ENCODE measurements at places on chromosomes 7 and 10. TPM values are rescaled to one million over a fixed set of nuclear protein-coding genes. Genes with fewer than 3 reads are reported as not detected.

BCAP29 gene
- total RNA-seq: 69.0 TPM

- DNase-seq: no peak
Observed at GRCh38 chr10:63165249-63165648, 32.1 kb downstream of the NRBF2 start.

- no peak for DNase-seq
Observed at GRCh38 chr7:299169-299568, 9.2 kb downstream of the FOXL3 start.

DNA sequence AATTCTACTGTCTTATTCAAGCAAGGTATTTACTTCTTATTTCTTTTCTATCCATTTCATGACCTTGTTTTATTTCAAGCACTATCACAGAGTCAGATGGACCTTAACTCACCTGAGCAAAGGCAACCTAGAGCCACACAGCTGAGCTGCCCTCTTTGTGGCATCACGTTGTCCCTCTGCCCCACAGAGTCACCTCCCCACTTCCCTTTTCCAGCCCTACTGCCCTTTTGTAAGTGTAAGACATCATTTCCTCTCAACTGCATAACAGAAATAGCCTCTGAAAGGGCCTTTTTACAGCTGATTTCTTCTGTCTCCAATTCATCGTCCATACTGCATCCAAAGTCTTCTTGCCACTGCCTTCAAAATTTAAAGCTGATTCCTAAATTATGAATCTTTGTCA is 946.0 kb downstream of the NRG3 start:
- DNase-seq: no peak

DNA sequence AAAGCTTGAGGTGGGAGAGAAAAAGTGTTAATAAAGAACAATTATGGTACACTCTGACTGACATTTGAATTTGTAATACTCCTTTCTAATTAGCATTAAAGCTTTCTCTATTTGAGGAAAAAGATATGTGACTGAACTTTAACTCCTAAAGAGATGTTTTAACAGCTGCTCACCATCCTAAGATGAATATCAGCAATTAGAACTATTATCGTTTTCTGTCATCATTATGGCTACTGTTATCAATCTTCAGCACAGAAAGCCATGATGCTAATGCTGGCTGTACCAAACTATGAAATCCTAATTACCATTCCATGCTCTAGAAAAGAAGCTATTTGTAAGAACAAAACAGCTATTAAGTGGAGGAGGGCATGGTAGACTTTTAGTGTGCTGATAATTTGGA is 228.8 kb upstream of the CSTF2T start:
- DNase-seq: no peak

WEE2 gene
- not detected for total RNA-seq

GRCh38 chr10:112384141-112384540 is 10.2 kb downstream of the ACSL5 start:
- DNase-seq: no peak

DNA sequence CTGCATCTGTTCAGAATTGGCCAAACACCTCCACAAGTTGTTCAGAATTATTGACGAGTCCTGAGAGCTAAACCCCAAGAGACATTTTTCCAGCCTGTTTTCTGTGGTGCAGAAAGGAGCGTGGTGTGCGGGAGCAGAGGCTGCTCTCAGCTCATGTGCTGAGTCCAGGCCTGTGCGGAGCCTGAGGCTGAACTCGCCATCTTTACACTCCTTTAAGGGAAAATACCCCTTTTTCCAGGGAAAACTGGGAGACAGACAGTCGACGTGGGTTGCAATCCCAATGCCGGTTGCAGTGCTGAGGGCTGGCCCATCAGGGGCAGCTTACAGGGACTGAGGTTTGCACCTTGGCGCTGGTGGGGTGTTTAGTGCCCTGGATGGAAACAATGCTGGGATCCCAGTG is 112.2 kb downstream of the ADARB2 start:
- DNase-seq: no peak

HMX2 gene
- total RNA-seq: not detected

GRCh38 chr10:124465003-124465776 is 3.6 kb downstream of the LHPP start:
- DNase-seq: no peak
